Effector memory CD8-positive, alpha-beta T cell (primary cell): ENCODE measurements at places on chromosomes 2 and 18.

- no peak for DNase-seq
- H3K4me1 ChIP-seq: no peaks in the 10 kb centered on the region
- H3K27ac ChIP-seq: no peak overlapping the region
- peaks cover 83% of the 10 kb centered on the region for H3K27me3 ChIP-seq
- H3K36me3 ChIP-seq: no peaks in the 10 kb centered on the region
- no peak overlapping the region for H3K4me3 ChIP-seq
Measured at GRCh38 chr18:47250391-47251046, 941 bp downstream of the SKOR2 start.

GRCh38 chr2:16165518-16166326, 225.4 kb downstream of the MYCN start:
- no peak overlapping the region for H3K27ac ChIP-seq
- H3K27me3 ChIP-seq: no peaks in the 10 kb centered on the region
- H3K36me3 ChIP-seq: no peaks in the 10 kb centered on the region
- DNase-seq: no peak

DNA sequence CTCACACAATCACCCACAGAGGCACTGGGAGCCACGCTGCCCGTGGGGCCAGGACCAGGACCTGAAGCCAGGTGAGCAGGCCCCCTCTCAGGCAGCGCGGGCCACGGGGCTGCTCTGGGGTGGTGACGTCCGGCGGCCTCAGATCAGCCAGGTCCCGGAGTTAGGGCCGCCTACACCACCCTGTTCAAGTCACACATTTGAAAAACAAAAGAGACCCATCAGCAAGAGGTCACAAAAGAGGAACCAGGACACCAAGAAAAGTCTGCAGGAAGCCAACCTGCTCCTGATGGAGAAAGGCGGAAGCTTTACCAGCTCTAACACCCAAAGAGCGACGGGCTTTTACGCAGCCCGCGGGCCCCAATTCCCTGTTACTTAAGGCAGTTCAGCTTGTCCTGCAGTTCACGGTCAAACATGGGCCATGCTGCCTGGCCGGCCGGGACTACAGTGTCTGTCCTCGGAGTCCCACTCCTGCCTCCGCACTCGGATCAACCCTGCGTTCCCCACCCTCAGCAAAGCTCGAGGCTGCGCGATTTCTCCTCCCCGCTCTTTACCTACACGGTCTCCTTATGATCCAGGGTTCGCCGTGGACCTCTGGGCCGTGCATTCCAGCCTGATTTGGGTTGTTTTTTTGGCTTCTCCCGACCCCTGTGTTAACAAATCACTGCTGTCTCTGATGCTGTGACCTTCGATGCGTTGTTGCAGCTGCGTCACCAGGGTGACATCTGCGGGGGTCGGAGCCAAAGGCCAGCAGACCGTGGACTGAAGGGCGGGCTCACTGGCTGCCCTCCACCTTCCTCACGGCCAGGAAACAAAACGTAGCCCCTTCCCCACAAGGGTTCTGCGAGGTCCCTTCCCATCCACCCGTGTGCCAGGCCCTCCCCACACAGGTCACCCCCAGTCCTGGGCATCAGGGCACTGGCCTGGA, 31.0 kb downstream of the SNORC start:
- H3K27me3 ChIP-seq: no peaks in the 10 kb centered on the region
- no peak overlapping the region for H3K27ac ChIP-seq
- H3K4me3 ChIP-seq: no peak overlapping the region
- no peaks in the 10 kb centered on the region for H3K36me3 ChIP-seq
- H3K4me1 ChIP-seq: no peaks in the 10 kb centered on the region

DNA sequence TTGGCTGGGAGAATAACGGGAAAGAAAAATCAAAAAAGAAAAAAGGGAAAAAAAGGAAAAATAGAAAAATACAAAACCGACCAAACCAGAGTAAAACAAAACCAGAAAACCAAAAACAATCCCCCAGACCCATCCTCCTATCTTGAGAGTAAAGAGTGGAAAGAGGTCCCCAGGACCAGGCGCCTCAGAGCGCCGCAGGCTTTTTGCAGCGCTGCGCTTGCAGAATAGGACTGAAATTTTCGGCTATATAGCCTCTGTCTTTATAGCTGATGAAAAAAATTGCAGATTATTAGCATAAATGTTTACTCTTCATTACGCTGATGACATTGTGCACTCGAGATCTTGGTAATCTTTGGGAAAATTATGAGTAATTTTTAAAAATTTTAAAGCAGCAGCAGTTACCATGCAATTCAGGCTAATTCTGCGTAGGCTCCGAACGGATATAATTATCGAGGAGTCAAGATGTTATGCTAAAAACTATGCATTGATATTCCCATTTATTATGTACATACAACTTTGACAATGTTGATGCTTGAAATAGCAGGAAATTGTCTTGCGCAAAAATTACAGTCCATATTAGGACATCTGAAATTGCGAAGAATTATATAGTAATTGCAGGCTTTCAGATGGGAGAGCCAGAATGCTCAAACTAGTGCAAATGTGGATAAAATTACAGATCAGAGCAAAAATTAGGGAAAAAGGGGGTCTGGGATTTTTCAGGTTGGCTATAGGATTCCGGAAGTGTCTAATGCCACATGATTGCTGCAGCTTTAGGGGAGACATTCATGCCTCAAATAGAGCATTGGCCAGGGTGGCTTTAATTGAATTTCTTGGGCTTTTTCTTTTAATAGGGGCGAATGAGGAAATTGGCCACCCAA, 8.3 kb downstream of the DLX1 start:
- H3K36me3 ChIP-seq: peaks cover 48% of the 10 kb centered on the region
- H3K27ac ChIP-seq: peak overlapping the region; percentile 55
- peak overlapping the region; percentile 83 for H3K4me3 ChIP-seq

DNA sequence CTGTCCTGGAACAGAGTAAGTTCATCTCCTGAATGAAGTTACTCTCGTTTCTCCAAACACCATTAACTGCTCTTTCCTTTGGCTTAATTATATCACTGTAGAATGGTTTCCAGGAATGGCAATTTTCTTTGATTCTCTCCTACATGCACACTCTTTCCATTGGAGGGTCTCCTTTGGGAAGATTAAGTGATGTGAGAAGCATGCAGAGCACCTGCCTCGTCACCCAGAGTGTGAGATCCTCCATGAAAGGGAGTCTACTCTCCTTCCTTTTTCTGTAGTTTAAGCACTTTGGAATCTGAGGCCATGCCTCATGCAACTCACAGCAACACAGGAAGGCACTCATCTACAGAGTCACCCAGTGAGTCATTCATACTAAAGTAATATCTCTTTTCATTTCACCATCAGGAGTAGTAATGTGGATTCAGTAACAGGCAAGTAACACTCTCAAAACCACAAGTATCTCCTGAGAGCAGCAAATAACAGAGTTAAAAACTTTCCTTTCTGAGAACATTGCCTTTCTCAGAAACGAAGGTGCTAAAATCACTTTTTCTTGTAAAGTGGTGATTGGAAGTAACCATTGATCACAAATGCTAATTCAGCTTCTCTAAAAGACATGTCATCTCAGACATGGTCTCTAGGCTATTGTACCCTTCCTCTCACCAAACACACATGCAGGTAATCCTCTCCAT, 52.8 kb upstream of the IL1RL1 start:
- no peaks in the 10 kb centered on the region for H3K36me3 ChIP-seq
- peaks cover 31% of the 10 kb centered on the region for H3K4me1 ChIP-seq
- H3K27ac ChIP-seq: peak overlapping the region; percentile 73
- H3K4me3 ChIP-seq: peak overlapping the region; percentile 61

GRCh38 chr18:43525169-43525568, 247.9 kb upstream of the SYT4 start:
- H3K36me3 ChIP-seq: no peaks in the 10 kb centered on the region
- no peak overlapping the region for H3K4me3 ChIP-seq
- no peaks in the 10 kb centered on the region for H3K27me3 ChIP-seq
- no peaks in the 10 kb centered on the region for H3K4me1 ChIP-seq
- no peak overlapping the region for H3K27ac ChIP-seq
- no peak for DNase-seq

GRCh38 chr18:54127759-54128378, 96.6 kb downstream of the MBD2 start:
- peaks cover 3% of the 10 kb centered on the region for H3K36me3 ChIP-seq
- peaks cover 10% of the 10 kb centered on the region for H3K4me1 ChIP-seq
- no peaks in the 10 kb centered on the region for H3K27me3 ChIP-seq
- H3K4me3 ChIP-seq: no peak overlapping the region
- no peak for DNase-seq

- no peak overlapping the region for H3K4me3 ChIP-seq
- H3K36me3 ChIP-seq: peaks cover 8% of the 10 kb centered on the region
- H3K4me1 ChIP-seq: peaks cover 15% of the 10 kb centered on the region
- no peak overlapping the region for H3K27ac ChIP-seq
Measured at GRCh38 chr18:62588217-62588616, 65.4 kb downstream of the ZCCHC2 start.

DNA sequence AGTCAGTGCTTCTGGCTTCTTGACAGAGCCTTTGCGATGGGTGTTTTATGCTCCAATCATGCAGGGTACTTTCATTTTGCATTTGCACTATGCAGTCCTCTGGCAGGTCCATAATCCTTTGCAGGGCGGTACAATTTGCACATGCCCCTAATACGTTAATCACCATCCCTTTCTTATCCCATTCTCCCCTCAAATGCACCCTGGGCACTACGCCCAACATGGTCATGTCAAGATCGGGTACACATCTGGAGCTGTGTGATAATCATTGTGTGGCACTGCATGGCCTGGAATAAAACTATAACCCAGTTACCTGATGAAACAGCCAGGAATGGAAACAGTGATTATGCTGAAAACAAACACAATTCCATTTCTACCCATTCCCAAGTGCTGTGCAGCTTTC, 27.7 kb downstream of the LOXHD1 start:
- DNase-seq: no peak
- H3K4me1 ChIP-seq: peaks cover 13% of the 10 kb centered on the region
- H3K4me3 ChIP-seq: no peak overlapping the region
- H3K27me3 ChIP-seq: peaks cover 6% of the 10 kb centered on the region
- peak overlapping the region; percentile 5 for H3K27ac ChIP-seq

DNA sequence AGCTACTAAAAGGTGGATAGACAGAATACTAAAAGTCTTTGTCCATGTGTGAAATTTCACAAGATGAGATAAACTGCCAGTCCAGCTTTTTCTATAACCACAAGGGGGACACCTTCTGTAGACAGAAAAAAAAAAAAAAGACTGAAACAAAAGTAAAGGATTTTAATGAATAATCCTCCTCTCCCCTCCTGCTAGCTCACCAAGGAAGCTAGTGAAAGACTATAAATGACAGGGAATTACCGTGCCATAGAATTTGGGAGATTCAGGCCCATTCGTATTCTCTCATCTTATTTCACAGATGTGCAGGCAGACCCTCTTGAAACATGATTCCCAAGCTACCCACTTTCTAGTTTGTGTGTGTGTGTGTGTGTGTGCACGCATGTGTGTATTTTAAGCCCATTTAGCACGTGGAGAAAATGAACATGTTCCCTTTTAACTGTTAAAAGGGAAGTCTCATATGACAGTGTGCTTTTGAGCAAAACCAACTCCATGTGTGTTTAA, 36.3 kb upstream of the SLC8A1 start:
- no peaks in the 10 kb centered on the region for H3K36me3 ChIP-seq
- H3K4me3 ChIP-seq: no peak overlapping the region
- H3K27me3 ChIP-seq: no peaks in the 10 kb centered on the region
- H3K4me1 ChIP-seq: no peaks in the 10 kb centered on the region

DNA sequence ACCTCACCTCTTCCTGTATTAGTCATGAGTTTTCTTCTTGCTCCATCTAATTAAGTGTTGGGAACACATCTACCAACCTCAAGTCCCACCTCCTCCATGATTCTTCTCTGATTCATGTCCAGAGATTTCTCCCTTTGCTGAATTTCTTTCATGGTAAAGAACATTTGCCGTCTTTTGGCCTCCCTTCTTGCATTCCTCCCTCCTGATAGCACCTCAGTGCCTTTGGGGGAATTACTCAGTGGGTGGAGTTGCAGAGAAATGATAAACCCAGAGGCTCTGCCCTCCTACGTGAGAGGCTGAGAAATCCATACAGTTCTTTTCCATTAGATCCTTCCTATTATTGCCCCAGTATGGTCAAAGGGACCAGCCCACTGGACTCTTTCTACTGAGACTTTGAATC, 651.9 kb downstream of the SLC4A3 start:
- H3K27me3 ChIP-seq: no peaks in the 10 kb centered on the region
- H3K4me1 ChIP-seq: no peaks in the 10 kb centered on the region
- H3K36me3 ChIP-seq: no peaks in the 10 kb centered on the region
- DNase-seq: no peak
- H3K4me3 ChIP-seq: no peak overlapping the region

GRCh38 chr2:20608666-20609348, 42.1 kb downstream of the HS1BP3 start:
- no peak overlapping the region for H3K4me3 ChIP-seq
- no peak overlapping the region for H3K27ac ChIP-seq
- DNase-seq: no peak
- no peaks in the 10 kb centered on the region for H3K36me3 ChIP-seq

- no peak overlapping the region for H3K27ac ChIP-seq
- no peak for DNase-seq
- no peak overlapping the region for H3K4me3 ChIP-seq
- H3K36me3 ChIP-seq: no peaks in the 10 kb centered on the region
Measured at GRCh38 chr2:106638043-106638442, 150.9 kb downstream of the CD8B2 start.

- no peak overlapping the region for H3K4me3 ChIP-seq
- no peaks in the 10 kb centered on the region for H3K27me3 ChIP-seq
- DNase-seq: no peak
- H3K27ac ChIP-seq: no peak overlapping the region
- no peaks in the 10 kb centered on the region for H3K36me3 ChIP-seq
Measured at GRCh38 chr2:234172066-234172465, 121.6 kb downstream of the SPP2 start.

- no peak overlapping the region for H3K4me3 ChIP-seq
- no peak overlapping the region for H3K27ac ChIP-seq
- no peaks in the 10 kb centered on the region for H3K27me3 ChIP-seq
- no peaks in the 10 kb centered on the region for H3K4me1 ChIP-seq
- no peak for DNase-seq
Measured at GRCh38 chr2:75135776-75136400, 63.4 kb downstream of the TACR1 start.

- H3K4me3 ChIP-seq: no peak overlapping the region
- no peaks in the 10 kb centered on the region for H3K4me1 ChIP-seq
- no peaks in the 10 kb centered on the region for H3K36me3 ChIP-seq
Measured at GRCh38 chr2:101429453-101429852, 42.1 kb upstream of the CREG2 start.

- no peaks in the 10 kb centered on the region for H3K4me1 ChIP-seq
- H3K4me3 ChIP-seq: no peak overlapping the region
- H3K27me3 ChIP-seq: no peaks in the 10 kb centered on the region
- no peaks in the 10 kb centered on the region for H3K36me3 ChIP-seq
- no peak for DNase-seq
Measured at GRCh38 chr2:226118471-226119429, 680.9 kb downstream of the IRS1 start.

DNA sequence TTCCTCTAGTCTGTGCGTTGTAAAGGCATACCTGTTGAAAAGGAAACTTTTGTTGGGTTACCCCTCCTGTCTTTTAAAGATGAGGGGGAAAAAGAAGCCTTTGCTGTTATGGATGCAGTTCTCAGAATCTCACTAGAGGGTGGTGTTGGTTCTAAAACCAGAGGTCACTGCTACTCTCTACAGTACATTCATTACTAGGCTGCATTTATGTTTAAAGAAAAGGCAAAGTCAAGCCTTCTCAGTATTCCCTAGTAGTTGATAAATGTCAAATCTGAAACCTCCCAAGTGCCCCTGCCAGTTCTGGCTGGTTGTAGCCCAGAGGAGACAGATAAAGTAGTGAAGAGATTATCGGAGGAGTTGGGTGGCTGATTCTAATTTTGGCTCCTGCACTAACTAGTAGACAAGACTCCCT, 1.4 kb upstream of the PLCL1 start:
- H3K4me3 ChIP-seq: no peak overlapping the region
- no peak for DNase-seq
- peaks cover 9% of the 10 kb centered on the region for H3K36me3 ChIP-seq
- no peak overlapping the region for H3K27ac ChIP-seq
- H3K27me3 ChIP-seq: peaks cover 53% of the 10 kb centered on the region
- peaks cover 18% of the 10 kb centered on the region for H3K4me1 ChIP-seq

GRCh38 chr2:36392571-36393255, 37.1 kb downstream of the CRIM1 start:
- H3K27me3 ChIP-seq: no peaks in the 10 kb centered on the region
- H3K4me1 ChIP-seq: peaks cover 7% of the 10 kb centered on the region
- H3K27ac ChIP-seq: no peak overlapping the region
- H3K36me3 ChIP-seq: no peaks in the 10 kb centered on the region
